ENCODE measurements at places on chromosomes 1 and 21. TPM values are rescaled to one million over a fixed set of nuclear protein-coding genes. Genes with fewer than 3 reads are reported as not detected.
A peak's percentile ranks its signal among the peaks of the same experiment; 100 is the strongest.

The RGS4 gene
- total RNA-seq = not detected

The DPYD gene
- 65.4 TPM for total RNA-seq

The AJAP1 gene
- under 0.01 TPM for total RNA-seq

The CELA2B gene
- not detected for total RNA-seq

The CD247 gene
- 1.4 TPM for total RNA-seq

The OR2L8 gene
- not detected for total RNA-seq

The ADCY10 gene
- not detected for total RNA-seq

DNA sequence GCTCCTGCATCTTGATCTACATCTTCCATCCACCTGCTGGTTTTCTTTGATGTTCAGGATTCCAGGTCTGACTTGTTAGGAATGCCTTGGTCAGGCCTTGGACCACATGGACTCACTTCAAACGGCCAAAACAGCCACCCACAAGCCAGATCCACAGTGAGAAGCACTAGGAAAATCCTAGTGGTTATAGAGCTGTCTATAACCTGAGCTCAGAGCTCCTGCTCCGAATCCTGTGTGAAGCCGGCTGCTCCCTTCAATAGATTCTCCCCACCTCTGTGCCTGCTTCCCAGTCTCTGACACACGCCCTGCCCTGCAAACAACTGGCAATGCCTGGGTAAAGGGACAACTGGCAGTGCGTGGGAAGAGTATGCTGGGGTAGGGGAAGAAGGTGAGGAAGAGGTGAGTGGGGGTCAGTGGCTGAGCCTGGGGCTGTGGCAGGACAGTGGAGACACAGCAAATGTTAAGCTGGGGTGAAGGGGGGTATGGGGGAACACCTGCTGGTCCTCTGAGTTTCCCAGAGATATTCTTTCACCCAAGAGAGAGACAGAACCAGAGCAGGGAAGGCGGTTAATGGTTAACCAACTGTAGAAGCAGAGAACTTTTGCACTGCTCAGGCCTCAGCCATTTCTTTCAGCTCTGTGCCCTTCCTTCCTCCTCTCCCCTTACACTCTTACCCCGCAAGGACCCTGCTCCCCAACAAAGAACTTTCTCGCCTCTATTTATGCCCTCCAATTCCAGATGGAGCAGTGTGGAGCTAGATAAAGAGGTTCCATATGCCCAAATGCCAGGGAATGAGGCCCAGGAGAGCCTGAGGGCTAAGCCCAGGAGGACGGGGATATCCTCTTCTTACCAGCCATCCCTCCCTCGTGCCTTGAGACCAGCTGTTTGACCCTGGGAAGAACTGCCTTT lies 4.5 kb downstream of the PLXNA2 start:
- H3K27me3 ChIP-seq = no peaks in the 10 kb centered on the region
- H3K27ac ChIP-seq = peak overlapping the region; percentile 40
- no peaks in the 10 kb centered on the region for H3K4me1 ChIP-seq
- no peaks in the 10 kb centered on the region for H3K36me3 ChIP-seq
- DNase-seq = no peak

DNA sequence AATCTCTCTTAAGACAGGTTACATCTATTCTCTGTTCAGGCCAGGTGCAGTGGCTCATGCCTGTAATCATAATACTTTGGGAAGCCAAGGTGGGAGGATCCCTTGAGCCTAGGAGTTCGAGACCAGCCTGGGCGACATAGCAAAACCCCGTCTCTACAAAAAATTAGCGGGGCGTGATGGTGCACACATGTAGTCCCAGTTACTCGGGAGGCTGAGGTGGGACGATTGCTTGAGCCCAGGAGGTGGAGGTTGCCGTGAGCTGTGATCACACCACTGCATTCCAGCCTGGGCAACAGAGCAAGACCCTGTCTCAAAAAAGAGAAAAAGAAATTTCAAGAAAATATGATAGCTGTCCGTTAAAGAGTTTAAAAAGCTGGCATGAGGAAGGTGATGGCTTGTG lies 43.0 kb downstream of the UBE4B start:
- peaks cover 8% of the 10 kb centered on the region for H3K4me1 ChIP-seq
- H3K4me3 ChIP-seq = no peak overlapping the region
- DNase-seq = no peak
- no peaks in the 10 kb centered on the region for H3K36me3 ChIP-seq

- H3K36me3 ChIP-seq = no peaks in the 10 kb centered on the region
- H3K4me3 ChIP-seq = no peak overlapping the region
- DNase-seq = no peak
- no peak overlapping the region for H3K27ac ChIP-seq
- no peaks in the 10 kb centered on the region for H3K27me3 ChIP-seq
- no peaks in the 10 kb centered on the region for H3K4me1 ChIP-seq
These were observed 5.4 kb upstream of the NTNG1 start for GRCh38 chr1:107135463-107135862.

- no peak overlapping the region for H3K4me3 ChIP-seq
- no peaks in the 10 kb centered on the region for H3K27me3 ChIP-seq
- no peak overlapping the region for H3K27ac ChIP-seq
- no peaks in the 10 kb centered on the region for H3K4me1 ChIP-seq
- DNase-seq = no peak
These were observed 588.7 kb downstream of the MATN1 start for GRCh38 chr1:30134466-30135217.

- no peaks in the 10 kb centered on the region for H3K4me1 ChIP-seq
- no peak overlapping the region for H3K27ac ChIP-seq
- no peak for DNase-seq
- no peak overlapping the region for H3K4me3 ChIP-seq
These were observed 35.2 kb upstream of the SYT2 start for GRCh38 chr1:202745323-202745888.

GRCh38 chr1:34113362-34113761 lies 51.7 kb downstream of the CSMD2 start:
- no peak overlapping the region for H3K4me3 ChIP-seq
- no peak overlapping the region for H3K27ac ChIP-seq
- H3K27me3 ChIP-seq = no peaks in the 10 kb centered on the region

- no peaks in the 10 kb centered on the region for H3K27me3 ChIP-seq
- no peaks in the 10 kb centered on the region for H3K36me3 ChIP-seq
- peak overlapping the region; percentile 54 for H3K4me3 ChIP-seq
- no peak for DNase-seq
- H3K4me1 ChIP-seq = peaks cover 18% of the 10 kb centered on the region
- H3K27ac ChIP-seq = peak overlapping the region; percentile 43
These were observed 677 bp downstream of the PRKAA2 start for GRCh38 chr1:56645677-56646305.

DNA sequence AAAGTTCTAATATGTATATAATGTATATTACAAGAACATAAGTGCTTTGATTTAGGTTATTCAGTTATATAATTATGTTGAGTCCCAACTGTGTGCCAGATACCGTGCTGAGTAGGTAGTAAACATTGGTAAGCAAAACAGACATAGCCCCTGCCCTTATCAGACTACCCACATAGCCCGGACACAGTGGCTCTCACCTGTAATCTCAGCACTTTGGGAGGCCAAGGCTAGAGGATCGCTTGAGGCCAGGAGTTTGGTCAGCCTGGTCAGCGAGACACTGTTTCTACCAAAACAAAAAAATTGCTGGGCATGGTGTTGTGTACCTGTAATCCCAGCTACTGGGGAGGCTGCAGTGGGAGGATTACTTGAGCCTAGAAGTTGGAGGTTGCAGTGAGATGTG lies 30.7 kb downstream of the RNF11 start:
- H3K36me3 ChIP-seq = no peaks in the 10 kb centered on the region
- no peak for DNase-seq
- H3K27me3 ChIP-seq = no peaks in the 10 kb centered on the region
- H3K27ac ChIP-seq = no peak overlapping the region

- no peaks in the 10 kb centered on the region for H3K27me3 ChIP-seq
- H3K4me1 ChIP-seq = no peaks in the 10 kb centered on the region
- peaks cover 22% of the 10 kb centered on the region for H3K36me3 ChIP-seq
- H3K4me3 ChIP-seq = no peak overlapping the region
- no peak overlapping the region for H3K27ac ChIP-seq
These were observed 618.3 kb downstream of the SMYD3 start for GRCh38 chr1:245888809-245889208.

DNA sequence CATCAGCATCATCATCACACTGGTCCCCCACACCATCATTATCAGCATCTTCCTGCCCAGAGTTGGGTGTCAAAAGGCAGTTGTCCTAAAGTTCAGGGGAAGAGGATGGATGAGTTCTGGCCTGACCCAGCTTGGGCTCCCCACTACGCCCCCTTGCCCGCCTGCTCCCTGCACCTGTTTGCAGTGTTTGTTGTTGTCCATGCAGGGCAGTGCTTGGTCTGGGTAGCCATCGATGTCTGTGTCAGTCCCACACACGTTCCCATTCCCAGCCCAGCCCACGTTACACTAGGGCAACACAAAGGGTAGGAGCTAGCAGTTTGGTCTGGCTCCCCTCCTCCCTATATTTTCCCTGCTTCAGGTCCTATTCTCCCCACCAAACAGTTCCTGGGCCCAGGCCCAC lies 6.8 kb downstream of the THBS3 start:
- no peak for DNase-seq
- H3K4me3 ChIP-seq = no peak overlapping the region
- H3K4me1 ChIP-seq = no peaks in the 10 kb centered on the region

DNA sequence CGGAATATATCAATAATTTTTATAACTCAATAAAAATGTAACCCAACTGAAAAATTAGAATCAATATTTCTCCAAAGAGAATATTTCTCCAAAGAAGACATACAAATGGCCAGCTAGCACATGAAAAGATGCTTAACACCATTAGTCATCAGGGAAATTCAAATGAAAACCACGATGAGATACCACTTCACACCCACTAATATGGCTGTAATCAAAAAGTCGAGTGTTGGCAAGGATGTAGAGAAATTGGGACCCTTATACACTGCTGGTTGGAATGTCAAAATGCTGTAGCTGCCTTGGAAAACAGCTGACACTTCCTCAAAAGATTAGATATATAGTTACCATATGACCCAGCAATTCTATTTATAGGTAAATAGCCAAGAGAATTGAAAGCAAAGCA lies 133.0 kb downstream of the GPR52 start:
- H3K27ac ChIP-seq = no peak overlapping the region
- no peaks in the 10 kb centered on the region for H3K36me3 ChIP-seq
- no peak overlapping the region for H3K4me3 ChIP-seq
- H3K4me1 ChIP-seq = no peaks in the 10 kb centered on the region
- H3K27me3 ChIP-seq = no peaks in the 10 kb centered on the region
- no peak for DNase-seq

GRCh38 chr1:201539561-201540431 lies 869 bp downstream of the NAV1 start:
- peak overlapping the region; percentile 93 for H3K27ac ChIP-seq
- no peaks in the 10 kb centered on the region for H3K27me3 ChIP-seq
- DNase-seq = no peak
- H3K4me1 ChIP-seq = peaks cover 50% of the 10 kb centered on the region

DNA sequence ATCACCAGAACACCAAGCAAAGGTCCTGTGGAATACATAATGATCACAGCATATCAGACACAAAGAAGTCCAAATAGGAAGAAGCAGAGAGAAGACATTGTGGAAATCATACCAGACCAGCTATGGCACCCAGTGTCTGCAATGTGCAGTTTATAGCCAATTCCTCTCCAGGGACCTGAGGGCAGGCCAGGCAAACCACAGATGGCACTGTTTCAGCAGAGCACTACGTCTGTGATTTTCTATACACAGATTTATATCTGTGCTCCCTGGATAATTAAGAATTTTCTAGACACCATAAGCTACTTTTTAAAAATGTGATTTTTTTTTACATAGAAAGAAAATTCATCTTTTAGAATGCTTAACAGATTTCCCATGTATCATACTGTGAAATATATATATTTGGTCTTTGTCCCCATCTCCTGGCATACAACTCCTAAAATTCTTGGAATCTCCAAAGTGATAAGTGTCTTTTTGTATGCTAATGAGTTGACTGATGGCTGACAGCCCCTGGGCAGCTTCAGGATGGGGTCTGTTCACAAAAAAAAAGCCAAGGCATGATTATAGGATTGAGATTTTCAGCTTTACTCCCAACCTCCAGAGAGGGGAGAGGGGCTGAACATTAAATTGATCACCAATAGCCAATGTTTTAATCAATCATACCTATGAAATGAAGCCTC lies 498.1 kb downstream of the SIPA1L2 start:
- no peaks in the 10 kb centered on the region for H3K4me1 ChIP-seq
- H3K27me3 ChIP-seq = no peaks in the 10 kb centered on the region
- DNase-seq = no peak

DNA sequence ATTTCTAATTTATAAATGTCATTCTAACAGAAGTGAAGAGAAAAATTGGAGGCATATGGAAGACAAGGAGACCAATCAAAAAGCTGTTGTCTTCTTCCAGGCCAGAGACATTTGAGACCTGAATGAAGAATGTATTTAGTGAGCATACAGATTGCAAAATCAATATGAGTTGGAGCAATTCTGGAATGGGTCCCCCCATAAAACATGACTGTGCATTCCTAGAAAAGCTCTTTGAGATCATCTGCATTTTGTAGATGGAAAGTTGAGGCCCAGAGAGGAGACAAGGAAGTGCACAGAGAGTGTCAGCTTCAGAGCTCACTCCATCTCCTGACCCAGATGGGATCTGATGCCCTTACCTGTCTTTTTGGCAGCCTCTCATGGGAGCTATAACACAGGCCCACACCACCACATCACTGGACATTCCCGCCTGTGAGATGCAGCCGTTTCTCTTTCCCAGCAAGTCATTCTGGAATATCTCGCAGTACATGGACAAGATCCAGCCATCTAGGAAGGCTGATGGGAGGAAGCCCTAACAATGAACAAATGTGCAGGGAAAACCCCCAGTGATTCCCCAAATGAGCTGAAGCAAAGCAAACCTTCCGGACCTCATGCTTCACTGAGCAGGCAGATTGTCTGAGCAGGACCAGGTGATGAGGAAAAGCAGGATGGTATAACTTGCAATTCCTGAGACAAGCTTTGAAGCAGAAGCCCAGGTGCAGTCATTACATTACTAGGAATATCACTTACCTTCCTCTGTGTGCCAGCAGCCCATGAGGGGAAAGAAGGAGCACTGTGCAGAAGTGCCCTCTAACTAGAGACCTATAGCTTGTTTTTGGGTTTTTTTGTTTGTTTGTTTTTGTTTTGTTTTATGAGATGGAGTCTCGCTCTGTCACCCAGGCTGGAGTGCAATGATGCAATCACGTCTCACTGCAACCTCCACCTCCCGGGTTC lies 445.6 kb downstream of the PLPP3 start:
- DNase-seq = no peak
- H3K4me1 ChIP-seq = no peaks in the 10 kb centered on the region
- no peaks in the 10 kb centered on the region for H3K27me3 ChIP-seq
- no peak overlapping the region for H3K4me3 ChIP-seq
- H3K36me3 ChIP-seq = no peaks in the 10 kb centered on the region
- H3K27ac ChIP-seq = no peak overlapping the region
